ENCODE measurements at places on chromosomes 2 and 18.

- DNase-seq, result no peak
Observed at GRCh38 chr2:105357122-105357521, 19.8 kb downstream of the C2orf49 start.

- DNase-seq, result no peak
Observed at GRCh38 chr2:217890445-217890844, 112.3 kb downstream of the TNS1 start.

DNA sequence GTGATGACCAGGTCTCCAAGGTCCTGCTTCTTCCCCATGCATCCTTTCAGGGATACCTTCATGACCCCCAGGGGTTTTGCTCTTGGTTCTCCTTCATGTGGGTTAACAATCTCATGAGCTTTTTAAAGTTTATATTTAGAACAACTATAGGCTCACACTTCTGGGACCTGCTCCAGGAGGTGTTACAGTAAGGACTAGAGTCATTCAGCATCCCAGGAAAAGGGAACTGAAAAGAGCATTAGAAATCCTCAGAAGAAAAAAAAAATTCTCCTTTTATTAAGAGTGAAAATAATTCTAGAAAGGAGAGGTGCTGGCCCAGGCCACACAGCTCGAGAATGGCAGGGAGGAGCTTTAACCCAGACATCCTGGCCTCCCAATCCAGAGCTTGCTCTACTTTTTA, 66.5 kb downstream of the SETBP1 start:
- no peak for DNase-seq

GRCh38 chr2:9944330-9944758, 7.1 kb upstream of the GRHL1 start:
- DNase-seq, result no peak

DNA sequence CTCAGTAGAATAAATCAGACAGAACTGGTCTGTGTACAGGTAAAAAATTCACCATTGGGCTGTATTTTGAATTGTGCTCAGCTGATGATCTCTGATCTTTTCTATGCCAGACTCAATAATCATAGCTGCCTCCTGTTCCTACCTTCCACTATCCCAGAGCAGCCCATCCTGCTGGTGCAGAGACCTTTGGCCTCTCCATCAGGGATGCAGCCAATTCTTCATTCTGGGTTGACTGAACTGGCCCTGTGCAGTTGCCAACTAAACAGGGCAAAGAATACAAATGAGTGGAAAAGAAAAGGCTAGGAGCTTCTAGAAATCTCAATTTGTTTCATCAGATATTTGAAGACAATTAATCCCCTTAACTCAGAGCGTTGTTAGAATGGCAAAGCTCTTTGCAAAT, 1781.3 kb upstream of the CELF4 start:
- DNase-seq, result no peak

DNA sequence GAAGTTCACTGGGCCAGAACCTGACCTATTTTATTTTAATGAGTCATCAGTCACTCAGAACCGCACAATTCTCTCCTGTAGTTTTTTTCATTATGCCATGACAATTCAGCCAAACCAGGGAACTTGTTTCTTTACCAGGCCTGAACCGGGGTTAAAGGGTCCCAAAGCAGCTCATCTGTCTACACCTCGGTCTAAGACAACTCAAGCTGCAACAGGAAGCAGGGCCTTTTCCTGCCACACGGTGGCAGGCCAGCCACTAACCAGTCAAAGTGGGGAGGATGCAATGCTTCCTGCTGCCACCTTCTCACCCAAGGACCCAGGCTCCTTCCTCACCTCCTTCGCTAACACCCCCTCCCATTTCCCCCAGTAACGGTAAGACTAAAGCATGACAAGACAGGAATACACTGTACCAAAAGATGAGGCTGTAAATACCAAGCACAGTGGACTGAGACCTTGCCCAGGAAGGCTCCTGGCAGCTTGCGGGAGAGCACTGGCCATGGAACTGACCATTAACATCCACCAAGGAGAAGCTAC, 56.7 kb upstream of the ACKR3 start:
- DNase-seq, result peak; percentile 59

DNA sequence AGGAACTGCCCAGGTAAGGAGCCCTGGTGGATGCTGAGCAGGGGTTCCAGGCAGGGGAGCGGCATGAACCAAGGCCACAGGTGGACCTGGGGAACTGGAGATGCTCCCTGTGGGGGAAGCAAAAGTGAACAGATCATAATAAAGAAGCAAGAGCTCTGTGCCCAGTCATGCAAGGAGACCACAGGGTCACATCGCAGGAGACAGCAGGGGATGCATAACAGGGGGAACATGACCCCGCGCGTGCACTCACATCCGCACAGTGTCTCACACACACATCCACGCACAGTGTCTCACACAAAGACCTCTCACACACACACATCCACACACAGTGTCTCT, 473.3 kb upstream of the HS6ST1 start:
- DNase-seq, result no peak

DNA sequence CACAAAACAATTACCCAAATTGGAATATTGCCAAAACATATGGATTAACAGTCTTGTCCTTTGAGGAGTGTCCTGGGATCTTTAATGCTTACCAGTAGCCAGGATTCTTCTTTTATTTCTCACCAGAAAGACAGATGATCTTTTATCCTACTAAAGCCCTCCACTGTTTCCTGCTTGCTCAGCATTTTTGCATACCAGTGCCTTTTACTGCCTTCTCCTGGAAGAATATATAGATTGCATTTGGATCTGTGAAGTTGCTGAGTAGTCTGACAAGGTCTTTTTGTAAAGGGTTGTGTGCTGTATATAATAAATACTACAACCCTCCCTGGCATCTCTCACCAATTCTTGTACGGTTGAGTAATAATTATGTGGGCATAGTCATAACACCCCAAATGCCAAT, 652.2 kb downstream of the LRRTM4 start:
- DNase-seq, result no peak

- DNase-seq, result no peak
Observed at GRCh38 chr2:237178396-237178795, 92.7 kb downstream of the COPS8 start.

- no peak for DNase-seq
Observed at GRCh38 chr2:127048618-127048935, 58.4 kb downstream of the BIN1 start.

DNA sequence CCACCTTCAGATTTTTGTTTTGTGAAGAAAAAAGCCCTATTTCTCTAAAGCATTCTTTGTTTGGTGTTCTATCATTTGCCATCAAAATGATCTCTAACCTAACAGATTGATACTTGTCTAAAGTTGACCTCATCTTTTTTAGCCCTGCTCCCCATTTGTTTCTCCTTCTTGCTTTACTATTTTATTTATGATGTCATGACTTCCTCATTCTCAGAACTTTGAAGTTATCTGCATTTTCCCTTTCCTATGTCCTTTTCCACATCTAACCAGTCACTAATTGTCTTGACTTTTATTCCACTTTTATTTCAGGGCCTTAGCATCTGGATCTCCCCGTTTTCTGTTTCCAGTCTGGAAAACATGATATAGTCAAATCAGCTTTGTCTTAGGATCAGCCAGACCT, 8.3 kb downstream of the RAPGEF4 start:
- no peak for DNase-seq

DNA sequence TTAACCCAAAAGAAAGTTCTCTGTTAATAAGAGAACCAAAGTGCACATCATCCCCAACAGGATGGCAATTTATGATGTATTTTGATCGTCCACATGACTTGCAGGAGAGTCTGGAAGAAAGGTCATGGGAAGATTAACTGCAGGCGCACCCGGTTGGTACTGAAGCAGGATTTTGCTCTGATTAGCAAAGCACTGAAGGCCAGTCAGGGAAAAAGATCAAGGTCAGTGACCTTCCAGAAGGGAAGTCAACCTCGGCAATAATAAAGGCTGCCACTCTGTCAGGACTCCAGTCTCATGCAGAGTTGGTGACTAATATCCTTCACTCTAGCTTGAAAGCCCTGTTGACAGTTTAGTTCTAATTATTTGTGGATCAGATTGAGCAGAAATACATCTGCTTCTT, 432.7 kb upstream of the RAB12 start:
- DNase-seq, result no peak

DNA sequence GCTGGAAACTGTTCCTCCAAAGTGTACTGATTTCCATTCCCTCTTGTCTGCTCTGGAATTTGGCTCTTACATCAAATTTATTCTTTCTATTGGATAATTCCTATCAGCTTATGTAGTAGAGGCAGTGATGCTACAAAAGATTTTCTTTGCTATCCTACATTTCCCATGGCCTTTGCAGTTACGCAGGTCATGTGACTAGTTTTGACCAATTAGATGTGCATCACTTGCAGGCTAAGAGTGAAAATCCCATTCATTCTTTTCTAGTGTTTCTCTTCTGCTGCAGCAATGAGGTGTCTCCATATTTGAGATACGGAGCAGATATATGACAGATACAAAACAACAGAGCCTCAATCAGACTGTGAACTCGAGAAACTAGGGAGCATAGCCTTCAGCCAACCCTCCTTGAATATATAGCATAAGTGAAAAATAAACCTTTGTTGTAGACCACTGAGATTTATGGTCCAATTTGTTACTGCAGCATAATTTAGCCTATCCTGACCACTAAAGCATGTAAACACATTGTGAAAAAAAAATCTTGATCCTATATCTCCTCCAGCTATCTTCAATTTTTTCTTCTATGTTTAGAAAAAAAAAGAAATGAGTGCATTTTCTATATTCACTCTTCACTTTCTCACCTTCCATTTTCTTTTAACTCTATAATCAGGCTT, 102.0 kb downstream of the HNMT start:
- DNase-seq, result no peak

Measured in GM12891 (cell line).